ENCODE measurements at places on chromosomes 2 and 18.

- no peak for DNase-seq
Measured at GRCh38 chr18:57294547-57294946, 57.8 kb upstream of the ST8SIA3 start.

DNA sequence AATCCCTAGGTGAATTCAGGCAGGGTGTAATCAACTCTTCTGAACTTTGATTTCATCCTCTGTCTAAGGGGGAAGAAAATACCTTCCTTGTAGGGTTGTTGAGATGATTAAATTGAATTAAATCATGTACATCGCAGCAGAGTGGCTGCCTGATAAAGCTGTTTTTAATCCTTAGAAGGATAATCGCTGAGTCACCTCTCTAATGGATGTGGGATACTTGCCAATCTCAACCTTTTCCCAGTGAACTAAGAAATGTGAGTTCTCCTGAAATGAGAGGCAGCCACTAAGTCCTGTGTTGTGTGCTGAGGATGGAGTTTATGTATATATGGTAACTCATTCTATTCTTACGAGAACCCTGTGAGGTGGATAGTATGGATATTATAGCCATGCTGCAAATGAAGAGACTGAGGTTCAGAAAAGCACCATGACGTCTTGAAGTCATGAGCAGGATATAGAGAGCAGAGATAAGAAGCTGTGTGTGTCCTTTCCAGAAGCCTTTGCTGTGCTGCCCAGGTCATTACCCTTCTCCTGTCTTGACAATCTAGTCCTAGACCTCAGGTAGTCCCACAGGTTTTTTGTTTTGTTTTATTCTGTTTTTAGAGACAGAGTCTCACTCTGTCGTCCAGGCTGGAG is 93.3 kb downstream of the HNRNPLL start:
- peak; percentile 7 for DNase-seq

GRCh38 chr2:49174750-49175149 is 20.4 kb upstream of the FSHR start:
- DNase-seq = no peak

DNA sequence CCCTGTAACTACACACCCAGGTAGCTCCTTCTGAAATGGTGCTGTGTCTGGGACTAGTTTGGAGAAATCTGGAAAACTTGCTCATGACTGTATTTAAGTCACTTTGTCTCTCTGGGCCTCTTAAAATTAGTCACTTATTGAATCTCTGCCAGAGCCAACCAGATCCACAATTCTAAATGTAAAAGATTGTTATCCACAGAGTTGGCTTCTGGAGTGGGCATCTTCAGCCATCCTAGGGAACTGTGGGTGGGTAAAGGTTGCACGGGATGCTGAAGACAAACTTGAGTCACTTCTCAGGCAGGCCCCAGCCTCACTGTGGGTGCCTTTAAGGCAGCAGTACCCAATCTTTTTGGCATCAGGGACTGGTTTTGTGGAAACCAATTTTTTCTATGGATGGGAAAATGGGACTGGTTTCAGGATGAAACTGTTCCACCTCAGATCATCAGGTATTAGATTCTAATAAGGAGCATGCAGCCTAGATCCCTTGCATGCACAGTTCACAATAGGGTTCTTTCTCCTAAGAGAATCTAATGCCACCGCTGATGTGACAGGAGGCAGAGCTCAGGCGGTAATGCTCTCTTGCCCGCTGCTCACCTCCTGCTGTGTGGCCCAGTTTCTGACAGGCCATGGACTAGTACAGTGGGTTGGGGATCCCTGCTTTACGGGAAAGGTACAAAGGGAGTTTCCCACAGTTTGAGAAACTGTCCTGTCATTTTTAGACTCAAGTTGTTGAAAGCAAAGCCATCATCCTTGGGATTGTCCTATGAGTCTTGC is 98.3 kb upstream of the SPRED2 start:
- peak; percentile 39 for DNase-seq

DNA sequence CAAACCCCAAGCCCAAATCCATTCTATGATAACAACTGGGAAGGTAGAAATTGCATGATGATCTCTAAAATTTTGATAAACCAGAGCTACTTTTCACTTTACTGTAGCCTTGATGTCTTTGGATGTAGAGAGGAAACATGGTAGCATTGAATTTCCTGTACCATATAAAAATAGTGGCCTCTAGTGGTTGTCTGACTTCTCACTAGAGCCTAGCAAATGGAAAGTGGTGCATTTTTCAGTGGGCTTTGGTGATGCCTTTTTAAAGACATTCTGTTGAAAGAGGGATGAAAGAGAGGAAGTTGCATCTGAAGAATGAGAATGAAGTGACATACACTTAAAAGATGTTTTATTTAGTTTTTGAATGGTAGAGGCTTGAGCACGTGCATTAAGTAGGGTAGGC is 662.2 kb downstream of the XIRP2 start:
- DNase-seq = no peak

DNA sequence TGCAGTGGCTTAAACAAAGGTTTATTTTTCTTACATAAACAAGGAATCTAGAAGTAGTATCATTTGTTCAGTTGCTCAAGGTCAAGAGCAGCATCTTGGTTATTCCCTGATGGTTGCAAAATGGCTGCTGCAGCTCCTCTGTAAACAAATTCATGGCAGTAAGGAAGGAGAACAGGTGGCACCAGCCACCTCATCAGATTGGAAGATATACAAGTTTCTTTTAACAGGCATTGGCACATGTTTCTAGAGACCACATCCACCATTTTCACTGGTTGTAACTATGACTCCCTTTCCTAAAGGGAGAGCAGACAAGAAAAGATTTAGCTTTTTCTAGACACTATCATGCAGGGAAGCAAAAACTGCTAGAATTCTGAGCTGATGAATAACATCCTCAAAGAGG is 46.3 kb downstream of the PKDCC start:
- DNase-seq = no peak

GRCh38 chr2:119231975-119232665 is 8.5 kb downstream of the STEAP3 start:
- DNase-seq = peak; percentile 12

DNA sequence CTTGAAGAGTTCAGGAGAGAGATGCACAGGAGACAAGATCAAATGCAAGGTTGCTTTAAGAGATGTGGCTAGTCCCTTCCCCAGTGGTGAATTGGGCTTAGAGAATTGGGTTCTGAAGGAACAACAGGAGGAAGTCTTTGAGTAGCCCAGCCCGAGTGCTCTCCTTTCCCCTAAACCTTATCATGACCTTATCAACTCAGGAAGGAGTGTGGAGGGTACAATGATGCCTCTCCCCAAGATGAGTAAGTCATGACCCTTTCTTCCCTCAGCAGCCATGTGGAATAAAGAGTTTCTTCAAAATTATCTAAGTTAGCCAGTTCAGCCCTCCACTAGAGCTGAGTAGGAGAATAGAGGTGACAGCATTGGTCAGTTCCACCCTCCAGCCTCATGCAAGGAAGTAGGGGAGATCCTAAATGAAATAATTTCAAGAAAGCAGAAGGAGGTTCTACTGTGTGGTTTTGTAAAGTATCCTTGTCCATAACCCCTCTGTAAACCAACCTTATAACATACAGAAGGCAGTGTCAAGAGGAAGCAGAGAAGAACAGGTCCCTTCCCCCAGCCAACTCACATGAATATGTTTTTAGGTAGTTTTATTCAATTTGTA is 88.4 kb downstream of the ARHGAP15 start:
- no peak for DNase-seq

DNA sequence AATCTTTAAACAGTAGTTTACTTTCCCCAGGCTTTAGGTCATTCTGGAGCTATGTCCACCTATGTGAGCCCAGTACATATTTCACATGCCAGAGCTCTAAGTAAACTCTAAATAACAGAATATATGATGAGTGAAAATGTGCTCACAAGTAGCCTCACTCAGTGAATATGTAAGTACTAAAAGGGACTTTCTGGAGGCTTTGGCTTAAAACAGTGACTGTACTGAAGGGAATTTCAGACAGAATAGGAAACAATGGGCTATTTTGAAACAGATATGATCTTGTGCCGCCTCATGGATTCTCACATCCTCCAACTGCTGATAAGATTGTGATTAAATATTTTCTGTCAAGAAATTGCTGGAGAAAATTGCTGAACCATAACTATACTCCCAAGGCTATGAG is 747.9 kb downstream of the SOCS6 start:
- DNase-seq = no peak

GRCh38 chr2:7450833-7451190 is 533.6 kb downstream of the RNF144A start:
- no peak for DNase-seq

DNA sequence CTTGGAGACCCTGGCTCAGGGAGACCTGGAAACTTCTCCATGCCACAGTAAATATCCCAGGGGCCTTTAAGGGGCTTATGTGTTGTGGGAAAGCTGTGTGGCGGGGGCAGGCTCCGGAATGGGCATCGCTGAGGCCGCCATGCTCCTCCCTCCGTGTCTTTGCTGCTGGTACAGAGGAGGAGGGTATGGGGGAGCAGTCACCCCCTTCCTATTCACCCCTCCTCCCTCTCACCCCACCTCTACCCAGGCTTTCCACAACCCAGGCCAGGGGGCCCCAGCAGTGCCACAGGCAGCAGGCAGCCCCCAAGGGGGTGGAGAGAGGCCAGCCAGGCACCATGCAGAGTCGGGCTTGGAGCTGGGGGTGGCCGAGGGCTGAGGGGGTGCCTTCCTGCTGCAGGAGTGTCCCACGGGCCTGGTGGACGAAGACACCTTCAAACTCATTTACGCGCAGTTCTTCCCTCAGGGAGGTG is 28.0 kb upstream of the FAHD2A start:
- no peak for DNase-seq

- DNase-seq = no peak
Measured at GRCh38 chr2:167859676-167860075, 387.7 kb downstream of the STK39 start.

DNA sequence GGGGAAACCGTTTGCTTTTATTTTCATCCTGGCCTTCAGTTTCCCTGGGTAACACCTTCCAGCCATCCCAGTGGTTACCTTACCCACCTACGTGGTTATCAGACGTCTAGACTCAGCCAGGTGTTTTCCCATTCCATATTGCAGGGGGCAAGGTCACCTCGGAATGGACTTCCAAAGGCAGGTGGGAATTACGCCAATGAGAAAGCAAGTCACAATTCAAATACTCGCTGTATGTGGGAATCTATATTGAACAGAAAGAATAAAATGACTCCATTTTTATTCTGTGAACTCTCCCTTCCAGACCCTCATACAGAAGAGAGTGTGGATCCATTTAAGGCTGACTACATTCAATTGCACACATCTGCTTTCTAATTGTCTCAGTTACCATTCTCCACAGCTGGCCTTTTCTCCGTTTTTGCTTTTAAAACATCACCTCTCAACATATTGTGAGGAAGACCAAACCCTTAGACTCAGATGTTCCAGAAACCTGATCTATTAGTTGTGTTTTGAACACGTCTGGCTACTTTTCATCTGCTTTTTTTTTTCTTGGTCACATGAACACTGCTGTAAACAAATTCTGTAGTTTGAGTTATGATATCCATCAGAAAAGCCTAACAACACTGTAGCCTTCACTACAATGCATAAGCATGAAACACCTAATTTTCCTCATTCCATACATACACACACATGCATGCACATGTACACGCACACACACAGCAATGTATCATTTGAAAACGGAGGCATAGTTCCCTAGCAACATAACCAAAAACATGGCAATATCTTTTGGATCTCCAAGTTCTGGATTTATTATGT is 59.8 kb downstream of the BCL2 start:
- no peak for DNase-seq

DNA sequence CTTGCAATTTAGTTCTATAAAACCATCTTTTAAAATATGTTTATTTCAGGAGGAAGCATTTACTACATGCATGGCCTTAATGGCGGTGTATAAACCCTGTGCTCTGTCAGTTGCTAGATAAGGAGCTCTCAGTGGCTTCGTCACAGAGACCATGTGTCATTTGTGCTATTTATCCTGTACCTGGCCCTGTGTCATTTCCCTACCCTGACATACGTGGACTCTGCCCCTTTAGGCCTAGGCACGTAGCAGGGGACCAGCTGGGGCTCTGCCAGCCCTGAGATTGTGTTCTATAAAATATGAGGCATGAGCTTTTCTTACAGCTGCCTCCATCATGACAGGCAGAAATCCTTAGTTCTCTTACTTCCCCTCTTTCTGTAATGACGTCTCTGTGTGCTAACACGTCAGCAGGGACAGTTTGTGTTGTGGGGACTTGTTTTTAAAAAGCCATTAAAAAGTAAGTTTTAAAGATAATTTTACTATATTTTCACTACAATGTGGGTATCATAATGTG is 88.0 kb downstream of the ITGB1BP1 start:
- no peak for DNase-seq

DNA sequence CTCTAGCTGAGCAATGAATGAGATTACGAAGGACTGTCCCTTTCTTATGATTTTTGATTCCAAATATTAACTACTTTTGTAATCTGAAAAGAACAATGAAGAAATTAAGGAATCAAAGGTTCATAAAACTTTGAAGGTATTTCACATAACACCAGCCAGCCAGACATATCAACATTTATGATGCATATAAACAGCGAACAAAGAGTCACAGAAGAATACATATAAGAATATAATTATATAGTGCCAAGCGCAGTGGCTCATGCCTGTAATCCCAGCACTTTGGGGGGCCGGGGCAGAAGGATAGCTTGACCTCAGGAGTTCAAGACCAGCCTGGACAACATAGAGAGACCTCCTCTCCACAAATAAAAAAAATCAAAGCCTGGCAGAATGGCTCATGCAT is 34.1 kb downstream of the PIAS2 start:
- no peak for DNase-seq

GRCh38 chr2:113965644-113966043 is 75.8 kb downstream of the ACTR3 start:
- no peak for DNase-seq
